ENCODE measurements at places on chromosomes 7 and 10.

DNA sequence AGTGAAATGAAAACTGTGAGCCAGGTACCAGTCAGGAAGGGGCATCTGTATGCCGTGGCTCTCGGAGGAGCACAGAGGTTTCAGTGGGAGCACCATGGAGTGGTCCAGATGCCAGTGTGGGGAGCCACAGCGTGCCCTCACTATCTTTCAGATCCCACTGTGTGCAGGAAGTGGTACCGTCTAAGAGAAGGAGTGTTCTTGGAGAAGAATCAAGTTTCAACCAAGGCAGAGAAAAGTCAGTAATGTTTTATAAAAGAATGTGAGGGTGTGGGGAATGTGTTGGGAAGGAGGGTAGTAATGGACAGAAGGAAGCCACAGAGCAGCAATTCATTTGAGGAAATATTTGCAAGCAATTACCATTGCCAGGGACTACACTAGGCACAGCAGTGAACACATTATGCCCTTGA is 35.6 kb downstream of the PRKAR2B start:
- DNase-seq, result no peak

GRCh38 chr10:118798231-118798662 is 43.5 kb upstream of the CACUL1 start:
- no peak for DNase-seq

GRCh38 chr7:55050281-55050680 is 31.5 kb downstream of the EGFR start:
- DNase-seq, result no peak

DNA sequence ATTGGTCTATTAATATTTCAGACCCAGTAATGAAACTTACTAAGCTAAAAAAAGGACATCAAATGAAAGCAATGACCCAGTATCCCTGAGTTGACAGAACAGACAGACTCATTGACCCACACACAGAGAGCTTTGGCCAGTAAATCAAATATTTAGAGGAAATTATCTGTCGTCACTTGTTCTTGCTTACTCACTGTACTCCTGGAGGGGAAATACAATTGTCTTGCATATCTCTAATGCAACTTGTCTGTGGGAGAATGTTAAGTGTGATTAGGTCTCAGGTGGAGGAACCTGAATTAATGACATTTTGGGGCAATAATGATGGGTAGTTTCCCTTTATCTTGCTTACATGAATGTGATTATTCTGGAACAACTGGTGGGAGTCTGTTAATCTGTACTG is 80.4 kb downstream of the CUBN start:
- DNase-seq, result no peak

DNA sequence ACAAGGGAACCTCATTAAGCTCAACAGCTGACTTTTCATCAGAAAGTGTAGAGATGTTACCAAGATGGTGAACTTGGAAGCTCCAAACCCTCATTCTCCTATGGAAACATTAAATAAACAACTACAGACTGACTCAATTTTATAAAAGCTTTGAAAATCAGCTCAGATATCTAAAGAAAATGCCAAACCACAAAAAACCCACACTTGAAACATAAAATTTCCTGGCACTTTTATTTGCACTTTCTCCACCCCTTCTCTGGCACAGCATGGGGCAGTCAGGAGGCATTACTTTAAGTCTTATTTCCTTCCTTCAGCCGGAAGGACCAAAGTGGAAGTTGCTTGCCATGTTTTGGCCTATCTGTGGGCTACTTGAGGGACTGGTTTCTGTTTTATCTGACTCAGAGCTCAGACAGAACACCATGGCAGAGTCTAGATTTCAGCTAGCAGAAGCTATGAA is 114.7 kb downstream of the ODAD2 start:
- DNase-seq, result no peak

DNA sequence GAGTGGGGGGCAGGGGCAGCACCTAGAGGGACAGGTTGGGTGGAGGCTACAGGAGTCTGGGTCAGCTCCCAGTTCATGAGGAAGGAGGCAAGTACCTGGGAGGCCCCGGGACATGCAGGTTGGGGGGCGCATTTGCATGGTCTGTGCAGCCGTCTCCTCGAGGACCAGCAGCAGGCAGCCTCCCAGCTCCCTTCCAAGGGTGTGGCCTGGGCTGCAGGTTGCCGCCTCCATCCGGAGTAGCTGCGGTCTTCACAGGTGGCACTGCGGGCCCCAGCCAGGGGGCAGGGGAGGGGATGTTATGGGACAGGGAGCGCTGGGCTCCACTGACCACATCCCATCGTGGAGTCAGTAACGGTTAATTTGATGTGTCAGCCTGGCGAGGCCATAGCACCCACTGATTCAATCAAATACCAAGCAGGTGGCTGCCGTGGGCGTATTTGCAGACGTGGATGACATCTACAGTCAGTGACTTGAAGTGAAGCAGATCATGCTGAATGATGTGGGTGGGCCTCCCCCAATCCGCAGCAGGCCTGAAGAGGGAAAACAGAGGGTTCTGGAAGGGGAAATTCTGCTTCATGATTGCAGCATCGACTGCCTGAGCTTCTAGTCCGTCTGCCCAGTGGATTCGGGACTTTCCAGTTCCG is 81.6 kb downstream of the PRKAG2 start:
- DNase-seq, result no peak
